ENCODE measurements at places on chromosomes 13 and 19. TPM values are rescaled to one million over a fixed set of nuclear protein-coding genes. Genes with fewer than 3 reads are reported as not detected.

KLK14 gene
- total RNA-seq = not detected

DNA sequence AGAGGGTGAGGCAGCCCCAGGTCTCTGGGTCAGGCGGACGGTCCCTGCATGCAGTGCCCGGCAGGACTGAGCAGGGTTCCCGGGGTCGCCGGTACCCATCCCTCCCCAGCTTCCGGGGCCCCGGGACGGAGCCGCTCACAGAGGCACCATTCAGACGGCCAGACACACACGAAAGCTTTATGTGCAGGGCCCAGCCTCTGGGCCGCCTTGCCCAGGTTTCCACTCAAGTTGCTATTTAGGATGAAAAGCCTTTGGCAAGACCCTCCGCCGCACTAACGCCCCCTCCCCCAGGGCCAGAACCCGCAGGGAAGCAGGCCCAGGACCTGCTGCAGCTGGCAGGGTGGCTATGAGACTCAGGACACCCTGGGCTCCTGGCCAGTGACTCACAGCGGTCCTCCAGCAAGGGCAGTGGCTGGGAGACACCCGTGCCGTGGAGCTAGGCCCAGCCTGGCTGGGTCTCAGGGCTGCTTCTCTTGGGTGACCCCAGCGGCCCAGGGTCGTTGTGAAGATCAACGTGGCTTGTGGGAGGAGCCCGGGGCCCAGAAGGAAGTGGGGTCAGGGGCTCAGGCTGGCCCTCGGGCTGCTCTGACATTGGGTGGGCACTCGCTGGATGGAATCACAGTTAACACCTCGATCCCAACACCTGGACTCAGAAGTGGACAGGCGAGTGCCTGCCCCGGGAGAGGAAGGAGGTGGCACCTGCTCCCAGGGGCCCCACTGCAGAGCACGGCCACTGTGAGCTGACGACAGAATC, 4.8 kb downstream of the C19orf25 start:
- no peak overlapping the region for H3K4me3 ChIP-seq
- H3K36me3 ChIP-seq = no peaks in the 10 kb centered on the region
- no peaks in the 10 kb centered on the region for H3K27me3 ChIP-seq
- H3K4me1 ChIP-seq = peaks cover 52% of the 10 kb centered on the region
- no peak for DNase-seq
- no peak overlapping the region for H3K27ac ChIP-seq

DNA sequence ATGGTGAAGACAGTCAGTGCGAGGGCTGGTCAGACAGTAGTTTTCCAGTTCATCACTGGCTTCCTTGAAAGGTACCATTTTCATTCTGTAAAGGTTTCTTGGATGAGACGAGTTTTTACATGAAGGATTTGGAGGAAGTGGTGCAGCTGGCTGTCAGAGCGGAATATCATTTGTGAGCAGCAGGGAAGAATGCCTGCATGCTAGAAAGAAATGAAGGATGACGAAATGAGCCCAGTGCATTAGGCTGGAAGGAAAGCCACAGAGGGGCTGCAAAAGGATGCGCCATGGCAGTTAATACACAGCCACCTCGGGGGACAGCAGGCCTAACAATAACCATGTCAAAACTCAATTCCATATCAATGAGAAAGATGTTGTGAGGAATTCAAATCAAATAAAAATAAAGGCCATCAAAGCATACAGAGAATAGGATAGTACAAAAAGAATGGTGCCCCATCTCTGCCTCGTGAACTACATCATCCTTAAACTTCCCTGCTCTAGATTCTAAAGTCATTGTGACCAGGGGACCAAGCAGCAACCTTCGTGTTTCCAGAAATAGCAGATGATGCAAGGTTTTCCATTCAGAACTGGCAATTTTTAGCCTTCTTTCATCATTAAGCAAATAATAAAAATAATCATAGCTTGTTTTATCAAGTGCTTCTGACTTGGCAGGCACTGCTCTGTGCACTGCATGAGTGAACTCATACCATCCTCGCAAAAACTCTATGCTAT, 504.2 kb downstream of the RFC3 start:
- no peaks in the 10 kb centered on the region for H3K36me3 ChIP-seq
- peaks cover 11% of the 10 kb centered on the region for H3K4me1 ChIP-seq
- H3K27ac ChIP-seq = no peak overlapping the region
- no peak overlapping the region for H3K4me3 ChIP-seq
- no peaks in the 10 kb centered on the region for H3K27me3 ChIP-seq

DNA sequence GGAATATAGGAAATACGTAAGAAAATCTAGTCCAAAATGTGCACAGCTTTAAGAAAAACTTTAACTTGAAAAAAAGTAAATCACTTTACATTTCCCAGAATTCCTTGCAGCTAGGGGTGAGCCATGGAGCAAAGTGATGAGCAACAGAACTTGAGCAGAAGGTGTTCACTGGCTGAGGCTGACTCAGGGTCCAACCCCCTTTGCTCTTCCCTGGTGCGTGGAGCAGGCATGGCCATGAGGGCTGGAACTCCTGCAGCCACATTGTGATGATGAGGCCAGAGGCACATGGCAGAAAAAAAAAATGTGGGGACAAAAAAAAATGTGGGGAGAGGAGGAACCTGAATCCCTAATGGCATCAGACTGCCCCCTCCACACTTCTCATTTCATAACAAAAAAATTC, 9.9 kb upstream of the PLA2G4C start:
- no peak overlapping the region for H3K27ac ChIP-seq
- DNase-seq = no peak
- no peaks in the 10 kb centered on the region for H3K36me3 ChIP-seq

DNA sequence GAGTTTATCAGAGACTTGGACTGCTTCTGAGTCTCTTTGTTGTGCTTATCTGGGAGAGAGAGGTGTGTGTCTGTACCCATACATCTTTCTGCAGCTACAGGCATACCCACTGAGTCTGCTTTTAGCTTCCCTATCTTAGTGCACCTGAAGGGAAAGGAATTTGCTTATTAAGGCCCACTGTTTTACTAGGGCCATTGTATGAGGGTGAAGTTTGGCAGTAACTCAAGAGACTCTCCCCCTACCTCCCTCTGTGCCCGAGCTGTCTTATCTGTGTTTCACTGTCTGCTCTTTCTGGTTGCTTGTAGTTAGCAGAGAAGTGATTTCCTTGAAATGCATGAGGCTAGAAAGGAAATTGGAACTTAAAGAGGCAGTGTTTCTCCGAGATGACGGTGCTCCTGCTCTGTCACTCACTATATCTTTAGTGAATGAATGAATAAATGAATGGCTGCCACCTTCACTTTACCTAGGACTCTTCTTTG, 678 bp upstream of the CD33 start:
- no peaks in the 10 kb centered on the region for H3K4me1 ChIP-seq
- no peaks in the 10 kb centered on the region for H3K36me3 ChIP-seq
- H3K27me3 ChIP-seq = peaks cover 3% of the 10 kb centered on the region
- H3K27ac ChIP-seq = no peak overlapping the region
- no peak overlapping the region for H3K4me3 ChIP-seq
